ENCODE measurements at places on chromosomes 1 and 21.
A peak's percentile ranks its signal among the peaks of the same experiment; 100 is the strongest.

DNA sequence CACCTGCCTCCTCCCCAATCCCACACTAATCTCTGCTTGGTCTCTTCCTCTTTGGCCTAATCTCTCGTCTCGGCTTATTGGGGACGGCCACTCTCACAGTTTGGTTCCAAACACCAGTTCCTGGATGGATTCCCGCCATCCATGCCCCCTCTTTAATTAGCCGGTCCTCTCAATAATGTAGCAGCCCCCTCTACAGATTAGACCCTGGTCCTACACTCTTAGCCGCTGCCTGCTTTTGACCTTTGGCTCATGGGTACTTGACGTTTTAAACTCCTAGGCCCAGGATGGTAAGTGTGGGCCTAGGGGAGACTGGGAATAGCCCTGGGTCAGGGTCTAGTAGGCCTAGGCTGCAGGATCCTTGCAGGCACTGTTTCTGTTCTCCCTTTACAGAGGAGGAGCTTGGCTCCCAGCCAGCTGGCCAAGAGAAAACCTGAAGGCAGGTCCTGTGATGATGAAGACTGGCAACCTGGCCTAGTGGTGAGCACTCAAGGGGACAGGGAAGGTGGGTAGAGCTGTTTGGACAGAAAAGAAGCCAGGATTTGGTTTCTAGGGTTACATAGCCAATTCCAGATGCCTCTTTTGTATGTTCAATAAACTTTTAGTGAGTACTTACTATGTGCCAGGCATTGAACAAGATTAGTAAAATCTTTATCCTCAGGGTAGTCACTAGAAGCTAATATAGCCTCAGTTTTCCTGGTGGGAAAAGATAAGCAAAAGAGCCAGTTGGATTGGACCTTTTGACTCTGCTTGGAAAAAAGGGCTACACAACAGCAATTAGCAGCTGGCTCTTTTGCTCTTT, 758 bp downstream of the RAD54L start:
- DNase-seq = peak; percentile 11

DNA sequence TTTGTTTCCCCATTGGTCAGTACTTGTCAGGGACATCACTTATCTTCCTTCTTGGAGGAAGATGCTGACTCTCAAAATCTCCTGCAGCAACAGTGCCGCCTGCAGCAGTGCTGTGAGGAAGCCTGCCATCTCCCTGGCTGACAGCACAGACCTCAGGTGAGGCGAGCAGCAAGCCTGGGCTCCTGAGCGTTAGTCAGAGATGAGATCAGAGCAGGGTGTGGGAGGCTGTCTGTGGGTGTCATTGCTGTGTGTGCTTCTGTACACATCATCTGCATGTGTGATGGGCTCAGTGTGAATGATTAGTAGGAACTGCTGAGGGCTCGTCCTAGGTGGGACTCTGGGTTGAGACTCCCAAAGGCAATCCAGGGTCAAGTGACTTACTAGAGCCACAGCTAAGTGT, 6.1 kb downstream of the STRIP1 start:
- DNase-seq = peak; percentile 48

DNA sequence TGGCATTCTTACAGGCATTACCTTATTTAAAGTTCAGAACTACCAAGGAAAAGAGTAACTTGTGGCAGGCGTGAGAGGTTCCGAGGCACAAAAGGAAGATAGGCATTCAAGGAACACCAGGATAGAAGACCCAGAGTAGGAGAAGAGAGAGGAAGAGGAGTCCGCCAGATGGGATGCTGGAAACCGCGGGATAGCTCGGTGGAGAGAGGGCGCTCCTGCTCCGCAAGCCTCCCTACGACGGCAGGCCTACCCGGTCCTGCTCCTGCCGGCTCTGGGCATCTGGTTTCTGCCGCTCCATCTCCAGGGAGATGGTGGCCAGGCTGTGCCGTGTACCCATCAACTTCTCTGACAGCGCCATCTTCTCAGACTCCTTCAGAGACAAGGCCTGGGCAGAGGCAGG, 5.4 kb upstream of the NBPF1 start:
- no peak for DNase-seq

DNA sequence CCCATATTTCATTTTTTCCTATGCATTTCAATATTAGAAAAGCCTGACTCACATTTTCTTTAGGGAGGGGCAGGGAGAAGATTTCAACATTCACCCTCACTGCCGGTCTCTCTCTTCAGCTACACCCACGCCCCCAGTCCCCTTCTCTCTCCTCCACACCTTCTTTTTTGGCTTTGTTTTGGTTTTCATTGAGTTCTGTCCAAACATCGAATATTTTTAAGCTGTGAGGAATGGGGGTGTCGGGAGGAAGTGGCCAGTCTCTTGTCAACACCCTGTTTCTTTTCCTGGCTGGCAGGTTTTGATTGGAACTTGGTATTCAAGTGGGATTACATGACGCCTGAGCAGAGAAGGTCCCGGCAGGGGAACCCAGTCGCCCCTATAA, 177.3 kb downstream of the PGBD5 start:
- no peak for DNase-seq

GRCh38 chr1:201818971-201819750, 9.8 kb upstream of the IPO9 start:
- no peak for DNase-seq

GRCh38 chr1:174005032-174005431, 17.1 kb downstream of the RC3H1 start:
- DNase-seq = no peak

DNA sequence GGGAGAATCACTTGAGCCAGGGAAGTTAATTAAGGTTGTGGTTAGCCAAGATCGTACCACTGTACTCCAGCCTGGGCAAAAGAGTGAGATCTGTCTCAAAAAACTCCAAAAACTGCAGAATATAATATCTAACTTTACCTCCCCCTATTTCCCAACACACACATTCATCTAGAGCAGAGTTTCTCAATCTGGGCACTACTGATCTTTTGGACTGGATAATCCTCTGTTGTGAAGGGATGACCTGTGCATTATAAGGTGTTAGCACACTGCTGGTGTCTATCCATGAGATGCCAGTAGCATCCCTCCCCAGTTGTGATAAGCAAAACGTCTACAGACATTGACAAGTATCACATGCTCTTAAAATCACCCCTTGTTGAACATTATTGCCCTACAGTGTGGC, 61.8 kb downstream of the RGS13 start:
- DNase-seq = no peak

- no peak for DNase-seq
Observed at GRCh38 chr1:61167309-61167708, 84.9 kb downstream of the NFIA start.

DNA sequence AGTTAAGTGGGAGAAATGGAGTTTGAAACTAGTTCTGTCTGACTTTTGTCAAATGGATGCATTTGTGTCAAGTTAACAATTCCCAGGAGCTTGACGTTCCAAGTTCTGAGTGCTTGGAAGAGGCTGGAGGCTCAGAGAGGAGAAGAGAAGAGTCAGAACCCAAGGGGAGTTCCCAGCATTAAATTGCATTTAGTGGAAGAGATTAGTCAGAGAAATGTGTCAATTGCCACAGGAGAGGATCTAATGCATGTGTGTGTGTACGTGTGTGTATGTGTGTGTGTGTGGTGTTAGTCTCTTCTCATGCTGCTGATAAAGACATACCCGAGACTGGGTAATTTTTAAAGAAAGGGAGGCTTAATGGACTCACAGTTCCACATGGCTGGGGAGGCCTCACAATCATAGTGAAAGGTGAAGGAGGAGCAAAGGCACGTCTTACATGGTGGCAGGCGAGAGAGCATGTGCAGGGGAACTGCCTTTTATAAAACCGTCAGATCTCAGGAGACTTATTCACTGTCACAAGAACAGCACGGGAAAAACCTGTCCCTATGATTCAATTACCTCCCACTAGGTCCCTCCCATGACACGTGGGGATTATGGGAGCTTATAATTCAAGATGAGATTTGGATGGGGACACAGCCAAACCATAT, 101.5 kb upstream of the TMEM51 start:
- no peak for DNase-seq

DNA sequence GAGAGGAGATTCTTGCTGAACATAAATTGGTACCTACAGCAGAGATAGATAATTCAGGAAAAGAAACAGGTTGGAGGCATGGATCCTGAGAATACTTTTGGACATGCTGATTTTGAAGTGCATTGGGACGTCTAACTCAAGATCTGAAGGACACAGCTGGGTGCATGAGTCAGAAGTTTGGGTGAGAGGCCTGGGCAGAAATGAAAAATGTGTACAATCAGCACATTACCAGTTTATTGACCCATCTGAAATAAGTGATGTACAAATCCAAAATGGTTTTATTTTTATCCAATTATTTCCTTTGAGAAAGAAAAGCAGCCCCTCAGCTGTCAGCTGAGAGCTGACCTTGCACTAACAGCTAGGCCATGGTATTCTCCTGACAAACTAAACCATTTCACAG, 975.2 kb upstream of the B3GALT2 start:
- DNase-seq = no peak

DNA sequence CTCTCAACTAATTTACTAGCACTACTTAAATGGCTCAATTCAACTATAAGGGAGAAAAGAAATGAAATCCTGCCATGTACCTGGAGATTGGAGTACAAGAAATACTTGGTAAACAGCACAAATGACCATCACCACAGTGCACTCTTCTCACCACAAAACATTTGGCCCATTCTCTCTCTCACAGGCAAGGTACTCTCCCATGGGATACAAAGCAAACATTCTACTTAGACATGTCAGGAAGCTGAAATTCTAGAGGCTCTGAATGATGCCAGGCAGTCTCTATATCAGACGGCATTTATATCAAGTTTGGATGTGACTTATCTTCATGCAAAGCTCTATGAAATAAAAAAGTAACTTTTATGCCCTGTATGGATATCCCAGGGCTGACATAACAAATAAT, 72.5 kb downstream of the DPT start:
- DNase-seq = no peak

- DNase-seq = no peak
Observed at GRCh38 chr1:4023678-4024077, 123.6 kb upstream of the C1orf174 start.

DNA sequence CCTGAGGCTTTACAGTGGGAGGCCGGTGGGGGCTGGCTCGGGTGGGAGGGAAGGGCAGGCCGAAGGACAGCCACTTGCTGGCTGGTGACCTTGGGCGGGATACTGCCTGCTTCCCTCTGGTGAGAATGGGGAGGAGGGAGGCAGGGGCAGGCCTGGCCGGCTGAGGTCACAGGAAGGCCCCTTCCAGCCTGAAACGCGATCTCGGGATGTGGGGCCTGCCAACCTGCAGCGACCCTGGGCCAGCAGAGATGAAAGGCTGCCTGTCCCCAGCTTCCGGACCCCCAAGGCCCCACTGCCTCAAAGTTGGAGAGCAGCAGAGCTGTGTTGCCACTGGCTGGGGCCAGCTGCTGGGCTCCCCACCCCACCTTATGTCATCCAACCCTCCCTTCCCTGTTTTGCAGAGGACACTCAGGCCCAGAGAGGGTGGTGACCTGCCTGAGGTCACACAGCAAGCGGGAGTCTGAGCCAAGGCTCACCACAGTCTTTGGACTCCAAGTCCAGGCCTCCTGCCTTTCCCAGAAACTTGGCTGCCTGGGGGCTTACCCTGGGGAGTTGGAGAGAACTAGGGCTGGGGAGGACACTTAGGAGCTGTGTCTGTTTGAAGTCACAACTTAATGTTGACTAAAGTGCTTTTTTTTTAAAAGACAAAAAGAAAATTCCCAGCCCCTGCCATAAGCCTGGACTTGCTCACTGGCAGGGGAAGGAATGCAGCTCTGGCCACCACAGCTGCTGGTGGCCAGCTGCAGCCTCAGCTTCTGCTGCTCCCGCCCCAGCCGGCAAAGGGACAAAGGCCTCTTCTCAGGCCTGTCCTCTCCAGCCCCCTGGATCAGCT, 14.8 kb upstream of the WASF2 start:
- no peak for DNase-seq

- no peak for DNase-seq
Observed at GRCh38 chr1:49389699-49390098, 613.0 kb upstream of the BEND5 start.

DNA sequence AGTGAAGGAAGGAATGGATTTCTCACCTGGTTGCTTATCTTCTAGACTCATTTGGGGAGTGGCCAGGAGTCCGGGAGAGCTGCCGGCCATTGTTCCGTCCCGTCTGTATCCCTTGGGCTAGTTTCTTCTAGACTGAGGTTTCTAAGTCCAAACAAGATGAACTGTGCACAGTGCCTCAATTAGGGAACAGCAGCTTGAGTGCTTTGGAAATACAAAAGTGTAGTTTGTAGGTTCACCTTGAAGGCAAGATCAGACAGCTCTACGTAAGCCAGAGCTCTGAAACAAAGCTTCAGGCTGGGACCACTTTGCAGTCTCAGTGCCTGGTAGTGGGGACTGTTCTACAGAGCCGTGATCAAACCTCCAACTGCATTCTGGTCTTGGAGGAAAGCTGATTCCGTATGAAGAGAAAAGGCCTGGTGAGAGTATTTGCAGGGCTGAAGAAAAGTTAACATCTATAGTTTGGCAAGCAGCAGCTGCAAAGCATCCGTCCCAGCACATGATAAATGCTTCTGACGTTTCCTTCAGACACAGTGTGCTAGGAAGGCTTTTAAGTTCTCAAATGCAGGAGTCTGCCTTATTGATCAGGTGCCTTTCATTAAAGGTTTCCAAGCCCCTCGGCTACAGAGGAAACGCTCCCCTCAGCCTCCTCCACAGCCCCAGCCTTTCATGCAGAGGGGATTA, 432.8 kb downstream of the KIF26B start:
- DNase-seq = no peak

DNA sequence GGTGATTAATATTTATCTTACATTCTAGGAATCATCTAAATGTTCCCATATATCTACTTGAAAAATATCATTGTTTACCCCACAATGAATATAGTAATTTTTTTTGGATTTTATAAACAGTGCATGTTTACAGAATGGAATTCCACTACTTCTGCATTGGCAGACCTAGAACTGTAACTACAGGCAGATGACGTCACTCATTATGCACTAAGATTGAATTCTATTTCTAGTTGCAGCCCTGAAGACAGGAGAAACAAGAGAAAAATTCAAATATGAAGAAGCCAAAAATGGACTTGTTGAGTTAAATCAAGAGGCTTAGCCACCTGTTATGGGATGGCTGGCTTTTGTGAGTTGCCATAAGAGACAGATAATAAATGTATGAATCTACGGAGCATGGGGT, 364.7 kb downstream of the PCP4 start:
- no peak for DNase-seq

- no peak for DNase-seq
Observed at GRCh38 chr1:44371206-44371605, 16.1 kb upstream of the ERI3 start.

DNA sequence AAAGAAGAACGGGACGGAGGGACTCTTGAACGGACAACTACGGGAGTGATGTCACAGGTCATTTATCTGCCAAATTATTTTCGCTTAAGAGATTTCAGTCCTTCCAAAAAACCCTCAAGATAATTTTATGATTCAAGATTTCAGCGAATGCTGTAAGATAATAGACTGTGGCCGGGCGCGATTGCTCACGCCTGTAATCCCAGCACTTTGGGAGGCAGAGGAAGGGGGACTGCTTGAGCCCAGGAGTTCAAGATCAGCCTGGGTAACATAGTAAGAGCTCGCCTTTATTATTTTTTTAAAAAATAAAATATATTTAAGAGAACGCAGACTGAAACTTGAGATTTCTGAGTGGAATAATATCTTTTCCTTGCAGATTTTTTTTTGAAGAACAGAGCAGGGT, 609 bp downstream of the RWDD2B start:
- no peak for DNase-seq

- no peak for DNase-seq
Observed at GRCh38 chr1:22935433-22935832, 37.2 kb downstream of the LACTBL1 start.
